ENCODE measurements at places on chromosomes 11 and 22. TPM values are rescaled to one million over a fixed set of nuclear protein-coding genes. Genes with fewer than 3 reads are reported as not detected.

DNA sequence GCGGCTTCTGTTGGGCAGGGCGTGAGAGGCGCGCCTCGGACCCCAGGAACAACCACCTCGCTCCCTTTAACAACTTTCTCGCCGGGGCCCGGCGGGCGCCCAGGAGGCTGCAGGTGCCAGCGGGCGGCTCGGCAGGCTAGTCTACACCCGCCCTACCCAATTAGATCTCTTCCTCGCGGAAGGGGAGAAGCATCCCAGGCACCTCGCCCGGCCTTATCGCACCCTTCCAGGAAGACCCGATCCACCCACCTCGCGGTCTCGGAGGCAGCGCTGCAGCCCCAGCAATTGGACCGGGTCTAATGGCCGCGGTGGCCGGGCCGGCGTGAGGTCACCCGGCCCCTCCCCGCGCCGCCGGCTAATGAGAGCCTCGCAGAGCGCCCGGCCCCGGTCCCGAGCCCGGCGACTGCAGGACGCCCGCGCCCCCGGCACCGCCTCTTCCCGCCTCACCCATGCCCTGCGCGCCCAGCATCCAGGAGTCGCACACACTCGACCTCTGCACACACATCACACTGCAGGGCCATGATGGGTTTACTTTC, at the start of gene PLAAT3:
Gene PLAAT3, minus strand, starts transcription at position 298 of the 536 bp plus-strand sequence. CDS start 419 bp downstream, outside the sequence.
- peak; percentile 86 for DNase-seq

DNA sequence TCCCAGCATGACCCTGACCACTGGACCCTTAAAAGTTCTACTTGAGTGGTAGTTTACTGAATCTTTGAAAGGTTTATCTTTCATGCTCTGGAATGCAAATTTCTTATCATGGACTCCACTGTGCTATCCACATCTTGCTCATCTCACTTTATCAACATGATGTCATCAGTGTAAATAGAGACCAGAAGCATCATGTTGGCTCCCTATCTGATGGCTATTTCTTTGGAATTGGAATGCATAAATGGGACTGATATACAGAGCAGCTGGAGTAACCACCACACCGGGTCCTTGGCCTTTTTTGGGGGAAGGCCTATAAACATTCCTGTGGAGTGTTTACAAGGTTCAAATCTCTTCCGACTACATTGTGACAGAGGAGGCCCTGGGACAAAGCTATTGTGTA, 74.1 kb upstream of the CEP126 start:
- no peak for DNase-seq

- DNase-seq = no peak
Measured at GRCh38 chr11:122085264-122085663, 30.8 kb downstream of the BLID start.

DNA sequence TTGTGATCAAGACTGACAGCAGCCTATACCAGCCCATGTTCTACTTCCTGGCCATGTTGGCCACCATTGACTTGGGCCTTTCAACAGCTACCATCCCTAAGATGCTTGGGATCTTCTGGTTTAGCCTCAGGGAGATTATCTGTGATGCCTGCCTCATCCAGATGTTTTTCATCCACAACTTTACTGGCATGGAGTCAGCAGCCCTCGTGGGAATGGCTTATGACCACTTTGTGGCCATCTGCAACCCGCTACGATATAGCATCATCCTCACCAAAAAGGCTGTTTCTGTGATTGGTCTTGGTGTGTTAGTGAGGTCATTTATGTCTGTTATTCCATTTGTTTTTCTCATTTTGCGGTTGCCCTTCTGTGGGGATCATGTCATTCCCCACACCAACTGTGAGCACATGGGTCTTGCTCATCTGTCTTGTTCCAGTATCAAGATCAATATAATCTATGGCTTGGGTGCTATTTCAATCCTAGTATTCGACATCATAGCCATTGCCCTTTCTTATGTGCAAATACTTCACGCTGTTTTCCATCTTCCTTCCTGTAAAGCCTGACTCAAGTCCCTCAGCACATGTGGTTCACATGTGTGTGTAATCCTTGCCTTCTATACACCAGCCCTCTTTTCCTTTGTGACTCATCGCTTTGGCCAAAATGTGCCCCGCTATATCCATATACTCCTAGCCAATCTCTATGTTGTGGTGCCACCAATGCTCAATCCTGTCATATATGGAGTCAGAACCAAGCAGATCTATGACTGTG, 23.6 kb downstream of the OR52E1 start:
- DNase-seq = no peak

- DNase-seq = peak; percentile 91
Measured at GRCh38 chr22:20016734-20017621, at the start of gene ARVCF. Gene ARVCF, minus strand, starts transcription at chr22:20016823. Its CDS starts 26,029 bp downstream, at chr22:19990794.

DNA sequence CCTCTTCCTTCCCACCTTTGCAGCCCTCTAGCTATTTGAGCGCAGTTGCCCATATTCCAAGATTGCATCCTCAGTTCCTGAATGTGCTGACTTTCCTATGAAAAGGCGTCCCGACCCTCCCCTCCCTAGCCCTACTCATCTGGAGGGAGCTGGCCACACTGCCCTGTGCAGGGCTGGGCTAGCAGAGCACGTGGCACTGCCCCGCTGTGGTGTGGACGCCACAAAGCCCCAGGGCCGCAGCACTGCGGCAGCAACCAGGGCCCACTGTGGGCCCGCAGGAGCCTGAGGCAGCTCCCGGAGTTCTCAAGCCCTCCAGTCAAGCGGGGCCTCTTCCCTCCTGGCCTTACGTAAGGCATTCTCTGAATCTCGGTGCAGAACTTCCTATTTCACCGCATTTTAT, 27.6 kb downstream of the B3GAT1 start:
- no peak for DNase-seq

DNA sequence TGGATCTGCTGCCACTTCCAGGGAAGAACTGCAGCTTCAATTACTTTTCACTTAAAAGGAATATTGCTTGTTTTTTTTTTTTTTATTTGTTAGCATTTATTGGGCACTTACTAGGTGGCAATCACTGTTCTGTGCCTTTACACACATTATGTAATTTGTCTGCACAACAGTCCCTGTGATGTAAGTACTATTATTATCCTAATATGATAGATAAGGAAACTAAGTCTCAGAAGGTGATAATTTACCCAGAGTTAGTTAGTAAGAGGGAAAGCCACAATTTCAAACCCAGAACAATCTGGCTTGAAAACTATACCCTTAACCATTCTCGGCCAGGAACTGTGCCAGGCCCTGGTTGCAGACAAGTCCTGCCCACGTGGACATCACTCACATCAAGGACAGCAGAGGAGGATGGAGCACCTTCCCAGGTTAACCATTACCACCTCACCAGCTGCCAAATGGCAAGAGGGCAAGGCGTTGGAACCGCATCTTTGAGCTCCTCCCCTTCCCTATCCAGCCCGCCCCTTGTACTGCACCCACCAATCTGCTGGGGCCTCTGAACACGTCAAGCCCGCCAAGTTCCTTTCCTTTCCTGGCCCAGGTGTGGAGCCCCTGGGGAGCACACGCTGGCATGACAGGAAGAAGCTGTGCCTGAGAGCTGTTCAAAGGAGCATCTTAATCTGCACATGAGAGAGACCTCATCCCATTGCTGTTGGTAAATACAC, 78.4 kb downstream of the NAV2 start:
- DNase-seq = peak; percentile 91

DNA sequence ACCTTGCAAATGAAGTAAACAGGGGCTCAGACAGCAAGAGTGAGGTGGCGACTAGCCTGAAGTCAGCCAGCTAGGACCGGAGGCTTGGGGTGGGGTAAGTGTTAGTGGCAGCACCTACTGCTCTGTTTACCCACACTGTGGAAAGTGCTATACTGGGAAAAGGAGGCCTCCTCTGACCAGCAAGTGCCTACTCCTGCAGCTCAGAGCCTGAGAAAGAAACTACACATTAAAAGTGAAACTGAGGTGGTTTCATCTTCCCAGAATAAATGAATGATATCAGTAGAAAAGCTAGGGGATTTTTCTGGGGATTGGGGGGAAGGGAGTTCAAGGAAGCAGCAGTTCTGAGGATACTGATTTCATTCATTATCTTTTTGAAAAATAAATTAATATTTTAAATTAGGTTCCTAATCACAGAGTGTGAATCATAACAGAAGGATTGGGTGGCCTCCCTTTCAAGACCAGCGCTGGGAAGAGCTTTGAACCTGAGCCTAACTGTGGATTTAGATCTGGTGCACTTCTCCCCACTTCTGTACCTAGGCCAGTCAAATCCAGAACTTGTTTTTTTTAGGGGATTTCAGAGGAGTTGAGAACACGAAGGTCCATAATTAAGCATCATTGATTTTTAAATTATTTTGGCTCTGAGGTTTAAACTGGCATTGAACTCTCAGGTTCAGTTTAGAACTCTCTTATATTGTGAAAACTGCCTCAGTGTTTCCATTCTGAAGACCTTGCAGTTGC, 48.1 kb upstream of the GRAMD1B start:
- no peak for DNase-seq

- DNase-seq = peak; percentile 80
Measured at GRCh38 chr22:29306835-29307595, 565 bp downstream of the GAS2L1 start.

DNA sequence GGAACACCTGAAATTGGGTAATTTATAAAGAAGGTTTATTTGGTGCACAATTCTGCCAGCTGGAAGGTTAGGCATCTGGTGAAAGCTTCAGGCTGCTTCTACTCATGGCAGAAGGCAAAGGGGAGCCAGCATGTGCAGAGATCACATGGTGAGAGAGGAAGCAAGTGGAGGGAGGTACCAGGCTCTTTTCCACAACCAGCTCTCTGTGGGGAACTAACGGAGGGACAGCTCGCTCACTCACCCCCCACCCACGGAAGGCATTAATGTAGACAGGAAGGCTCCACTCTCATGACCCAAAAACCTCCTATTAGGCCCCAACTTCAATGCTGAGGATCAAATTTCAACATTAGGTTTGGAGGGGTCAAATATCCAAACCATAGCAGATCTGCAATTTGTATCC, 75.6 kb upstream of the ARHGAP32 start:
- DNase-seq = no peak

- no peak for DNase-seq
Measured at GRCh38 chr11:134410766-134411165, 1.3 kb downstream of the B3GAT1 start.

GRCh38 chr22:22528780-22529179, 8.7 kb upstream of the ZNF280A start:
- DNase-seq = no peak

DNA sequence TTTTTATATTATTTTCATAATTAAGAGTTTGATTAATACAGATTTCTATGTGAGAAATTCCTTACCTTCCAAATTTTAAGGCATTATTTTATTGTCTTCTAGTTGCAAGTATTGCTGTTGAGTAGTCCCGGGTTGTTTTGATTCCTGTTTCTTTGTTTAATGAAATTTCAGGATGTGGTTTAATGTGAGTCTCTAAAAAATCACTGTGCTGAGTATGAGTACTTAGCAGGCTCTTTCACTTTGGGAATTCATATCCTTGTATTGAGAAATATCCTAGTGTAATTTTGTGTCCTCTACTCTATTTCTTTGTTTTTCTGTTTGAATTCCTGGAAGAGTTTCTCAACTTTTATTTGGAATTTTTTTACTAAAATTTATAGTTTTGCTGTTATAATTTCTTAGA, 113.2 kb downstream of the TMEM135 start:
- no peak for DNase-seq

DNA sequence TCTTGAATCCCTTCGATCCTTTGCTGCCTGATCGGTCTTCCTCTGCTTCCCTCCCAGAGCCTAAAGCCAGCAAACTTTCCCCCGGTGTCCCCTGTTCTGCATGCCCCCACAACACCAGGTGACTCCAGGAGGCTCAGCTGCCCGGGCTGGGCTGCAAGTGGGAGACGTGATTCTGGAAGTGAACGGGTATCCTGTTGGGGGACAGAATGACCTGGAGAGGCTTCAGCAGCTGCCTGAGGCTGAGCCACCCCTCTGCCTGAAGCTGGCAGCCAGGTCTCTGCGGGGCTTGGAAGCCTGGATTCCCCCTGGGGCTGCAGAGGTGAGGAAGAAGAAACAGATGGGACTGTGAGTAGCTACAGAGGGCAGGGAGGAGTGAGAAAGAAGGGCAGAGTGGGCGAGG, 3.6 kb downstream of the NHERF4 start:
- DNase-seq = no peak

GRCh38 chr11:117946156-117946841, 17.1 kb upstream of the TMPRSS13 start:
- no peak for DNase-seq

GRCh38 chr22:38798496-38798895, 4.6 kb upstream of the DNAL4 start:
- DNase-seq = no peak

DNA sequence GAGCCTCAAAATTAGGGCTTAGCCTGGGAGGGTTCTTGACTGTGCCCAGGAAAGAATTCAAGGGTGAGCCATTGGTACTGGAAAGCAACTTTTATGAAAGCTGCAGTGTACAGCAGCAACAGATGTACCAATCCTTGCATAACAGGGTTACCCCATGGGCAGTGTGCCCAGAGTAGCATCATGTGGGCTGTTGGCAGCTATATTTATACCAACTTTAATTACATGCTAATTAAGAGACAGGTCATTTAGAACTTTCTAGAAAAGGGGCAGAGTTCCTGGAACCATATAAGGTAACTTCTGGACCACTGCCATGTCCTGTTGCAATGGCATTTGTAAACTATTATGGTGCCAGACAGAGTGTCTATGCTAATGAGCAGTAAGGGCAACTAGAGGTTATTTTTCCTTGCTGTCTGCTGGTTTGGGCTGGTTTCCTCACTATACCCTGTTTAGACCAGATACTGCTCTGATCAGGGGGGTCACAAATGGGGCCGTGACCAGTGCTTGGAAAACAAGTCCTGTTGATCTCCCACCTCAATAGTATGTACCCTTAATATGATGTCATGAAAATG, 1120.5 kb upstream of the RAG2 start:
- no peak for DNase-seq

DNA sequence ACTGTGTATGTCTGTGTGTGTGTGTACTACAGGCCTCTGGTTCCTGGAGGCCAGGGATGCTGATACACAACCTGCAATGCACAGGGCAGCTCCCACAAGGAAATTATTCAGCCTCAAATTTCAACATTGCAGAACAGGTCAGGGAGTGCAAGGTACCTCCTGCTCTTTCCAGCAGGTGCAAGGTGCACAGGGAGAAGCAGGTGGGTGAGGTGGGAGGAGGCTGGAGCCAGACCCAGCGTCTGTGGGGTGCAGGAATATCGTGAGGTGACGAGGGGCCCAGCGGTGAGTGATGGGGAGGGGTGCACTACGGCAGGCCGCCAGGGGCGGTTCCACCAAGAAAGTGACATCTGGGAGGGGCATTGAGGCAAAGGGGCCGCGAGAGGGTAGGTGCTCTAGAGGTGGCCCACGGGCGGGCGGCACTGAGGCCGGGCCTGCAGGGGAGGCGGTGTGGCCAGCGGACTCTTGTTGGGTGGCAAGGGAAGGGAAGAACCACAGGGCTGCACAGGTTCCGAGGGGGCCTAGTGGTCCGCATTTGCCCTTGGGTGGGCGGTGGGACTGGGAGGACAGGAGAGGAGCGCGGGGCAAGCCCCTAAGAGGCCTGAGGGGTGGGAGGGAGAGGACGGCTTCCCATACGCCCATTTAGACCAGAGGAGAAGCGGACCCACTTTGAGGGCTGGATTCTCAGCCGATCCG, 21.6 kb downstream of the DGCR6L start:
- DNase-seq = peak; percentile 41

GRCh38 chr22:31585161-31585859, 76.7 kb downstream of the PISD start:
- no peak for DNase-seq

MAPK12 gene
- total RNA-seq = 31.3 TPM

POGLUT3 gene
- total RNA-seq = 13.1 TPM

EFCAB6 gene
- total RNA-seq = 0.31 TPM

OR2AT4 gene
- total RNA-seq = not detected

CHRDL2 gene
- 0.33 TPM for total RNA-seq

TECTA gene
- total RNA-seq = 0.66 TPM

HEPACAM gene
- not detected for total RNA-seq
